ENCODE measurements at places on chromosomes 2 and 18.

DNA sequence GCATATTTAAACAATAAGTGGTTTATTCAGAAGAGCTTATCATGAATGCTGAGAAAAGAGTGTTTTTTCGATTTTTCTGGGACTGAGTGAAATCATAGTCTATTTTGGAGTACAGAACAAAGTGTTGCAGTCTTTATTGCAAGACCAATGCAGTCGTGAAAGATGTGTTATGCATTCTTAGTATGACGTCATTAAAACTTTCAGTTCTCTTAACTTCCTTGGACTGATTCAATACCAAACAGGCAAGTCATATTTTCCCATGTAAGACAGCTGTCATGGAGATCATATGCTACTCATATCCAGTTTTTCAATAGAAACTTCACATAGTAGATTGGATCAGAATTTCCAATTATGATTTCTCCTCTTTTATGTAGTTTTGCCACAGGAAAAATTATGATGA is 92.6 kb downstream of the RIT2 start:
- no peak for DNase-seq

DNA sequence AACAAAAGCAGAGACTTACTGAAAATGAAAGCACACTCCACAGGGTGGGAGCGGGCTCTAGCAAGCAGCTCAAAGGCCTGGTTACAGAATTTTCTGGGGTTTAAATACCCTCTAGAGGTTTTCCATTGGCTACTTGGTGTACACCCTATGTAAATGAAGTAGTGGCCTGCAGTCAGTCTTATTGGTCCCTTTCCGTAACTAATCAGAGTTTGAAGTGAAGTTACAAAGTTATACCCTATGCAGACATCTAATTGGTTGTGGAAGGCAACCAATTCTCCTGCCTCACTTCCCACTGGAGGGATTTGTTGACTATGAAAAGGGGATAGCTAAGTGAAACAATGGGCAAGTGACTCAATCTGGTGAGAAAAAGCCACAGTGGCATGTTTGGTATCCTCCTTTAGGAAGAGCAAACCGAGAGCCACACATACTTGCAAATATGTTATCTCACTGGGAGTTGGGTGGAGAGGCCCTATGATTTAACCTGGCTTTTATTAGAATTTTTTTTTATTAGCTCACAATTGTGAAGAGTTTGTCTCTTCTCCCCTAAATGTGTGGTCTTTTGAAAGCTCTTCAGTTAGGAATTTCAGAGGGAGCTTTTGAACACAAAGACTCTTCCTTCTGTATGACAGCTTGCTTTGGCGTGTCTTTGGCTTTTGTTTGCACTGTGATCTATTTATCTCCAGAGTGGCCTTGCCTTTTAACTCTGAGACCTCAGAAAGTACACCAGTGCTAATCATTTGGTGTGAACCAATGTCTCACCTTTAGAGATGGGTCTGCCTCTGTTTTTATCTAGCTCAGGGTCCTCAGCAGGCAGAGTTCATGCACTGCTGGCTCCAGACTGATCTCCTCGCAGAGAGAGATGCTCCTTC is 69.6 kb downstream of the MAP4K4 start:
- DNase-seq = no peak

DNA sequence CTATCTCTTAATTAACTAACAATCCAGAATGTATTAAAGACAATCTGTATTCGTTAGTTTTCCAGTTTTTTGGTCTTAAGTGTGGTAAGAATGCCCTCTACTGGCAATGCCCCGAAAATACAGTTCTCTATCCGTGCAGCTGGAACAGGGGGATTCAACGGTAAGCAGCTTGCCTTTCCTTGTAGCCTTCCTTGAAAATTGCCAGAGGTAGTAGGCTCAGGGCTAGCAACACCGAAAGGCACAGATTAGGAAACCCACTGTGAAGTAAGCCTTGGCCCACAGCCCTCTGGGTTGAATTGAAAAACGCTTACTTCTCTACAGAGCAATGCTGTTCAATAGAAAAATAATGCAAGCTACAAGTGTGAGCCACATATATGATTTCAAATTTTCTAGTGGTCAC is 17.1 kb upstream of the VPS4B start:
- peak; percentile 30 for DNase-seq

DNA sequence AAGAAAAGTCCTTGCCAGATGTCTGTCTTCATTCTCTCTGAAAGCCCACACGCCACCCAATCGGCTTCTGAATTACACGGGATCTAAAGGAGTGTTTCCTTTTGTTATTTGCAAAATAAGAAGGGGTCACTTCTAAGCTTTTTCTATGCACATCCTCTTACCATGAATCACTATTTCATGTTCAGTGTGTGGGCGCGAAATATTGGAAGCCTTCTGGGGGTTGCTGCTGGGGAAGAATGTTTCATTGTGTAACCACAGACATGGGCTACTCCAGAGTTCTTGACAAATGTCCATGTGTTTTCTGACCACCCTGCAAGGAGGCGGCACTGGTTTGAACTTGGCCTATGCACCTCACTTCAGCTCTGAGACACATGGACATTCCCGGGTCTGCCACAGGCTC is 133.6 kb upstream of the APCDD1 start:
- DNase-seq = no peak

DNA sequence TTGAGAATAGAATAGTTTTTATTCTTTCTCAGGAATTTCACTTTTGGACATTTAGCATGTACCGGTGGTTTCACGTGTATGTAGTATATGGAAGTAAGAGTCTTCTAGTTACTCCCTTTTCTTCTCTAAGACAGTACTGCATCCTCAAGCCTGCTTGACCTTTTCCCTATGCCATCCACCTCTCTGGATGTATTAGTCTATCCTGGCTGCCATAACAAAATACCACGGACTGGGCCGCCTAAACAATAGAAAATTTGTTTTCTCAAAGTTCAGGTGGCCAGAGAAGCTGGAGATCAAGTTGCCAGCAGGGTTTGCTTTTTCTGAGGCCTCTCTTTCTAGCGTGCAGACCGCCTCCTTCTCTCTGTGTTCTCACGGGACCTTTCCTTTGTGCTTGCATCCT is 1.3 kb upstream of the CMPK2 start:
- no peak for DNase-seq

DNA sequence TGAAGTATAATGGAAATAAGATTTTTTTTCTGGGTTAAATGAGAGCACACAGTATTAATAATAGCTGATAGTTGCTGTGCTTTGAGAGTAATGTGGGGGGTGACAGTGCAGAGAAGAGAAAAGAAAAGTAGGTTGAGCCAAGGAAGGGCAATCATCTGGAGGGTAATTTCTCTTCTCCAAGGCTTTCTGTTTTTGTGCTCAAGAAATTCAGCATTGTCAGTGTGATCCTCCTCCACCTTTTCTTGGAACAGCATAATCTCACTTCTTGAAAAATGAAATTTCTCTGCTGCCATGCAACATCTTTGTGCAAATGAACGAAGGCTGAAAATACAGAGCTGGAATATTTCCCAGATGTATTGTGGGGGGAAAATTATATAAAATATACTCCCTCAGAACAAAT is 673.1 kb downstream of the LRRTM4 start:
- DNase-seq = no peak

DNA sequence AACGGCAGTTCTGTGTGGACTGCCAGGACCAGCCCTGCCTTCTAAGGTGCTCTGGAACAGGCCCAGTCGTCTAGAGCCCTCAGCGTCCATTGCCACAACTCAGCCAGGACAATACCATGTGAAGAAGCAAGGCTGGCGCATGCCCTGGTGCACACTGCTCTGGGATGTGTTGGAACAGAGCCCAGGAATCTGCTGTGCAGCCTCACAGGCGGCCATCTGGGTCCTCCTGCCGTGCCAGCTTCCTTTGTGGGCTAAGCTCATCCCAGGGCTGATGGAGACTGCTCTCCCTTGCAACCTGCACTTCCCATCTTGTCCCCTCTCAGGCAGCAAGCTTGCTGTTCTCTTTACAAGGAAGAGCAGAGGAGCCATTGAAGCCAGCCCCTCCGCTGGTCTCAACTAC is 246.4 kb upstream of the PXDN start:
- DNase-seq = no peak
